Breast epithelium (tissue), 4 donors: ENCODE measurements at places on chromosomes 6 and 20. TPM values are rescaled to one million over a fixed set of nuclear protein-coding genes. Genes with fewer than 3 reads are reported as not detected.
A peak's percentile ranks its signal among the peaks of the same experiment; 100 is the strongest.

The TRIM40 gene
- not detected for total RNA-seq

The CLDN20 gene
- total RNA-seq, result not detected

DNA sequence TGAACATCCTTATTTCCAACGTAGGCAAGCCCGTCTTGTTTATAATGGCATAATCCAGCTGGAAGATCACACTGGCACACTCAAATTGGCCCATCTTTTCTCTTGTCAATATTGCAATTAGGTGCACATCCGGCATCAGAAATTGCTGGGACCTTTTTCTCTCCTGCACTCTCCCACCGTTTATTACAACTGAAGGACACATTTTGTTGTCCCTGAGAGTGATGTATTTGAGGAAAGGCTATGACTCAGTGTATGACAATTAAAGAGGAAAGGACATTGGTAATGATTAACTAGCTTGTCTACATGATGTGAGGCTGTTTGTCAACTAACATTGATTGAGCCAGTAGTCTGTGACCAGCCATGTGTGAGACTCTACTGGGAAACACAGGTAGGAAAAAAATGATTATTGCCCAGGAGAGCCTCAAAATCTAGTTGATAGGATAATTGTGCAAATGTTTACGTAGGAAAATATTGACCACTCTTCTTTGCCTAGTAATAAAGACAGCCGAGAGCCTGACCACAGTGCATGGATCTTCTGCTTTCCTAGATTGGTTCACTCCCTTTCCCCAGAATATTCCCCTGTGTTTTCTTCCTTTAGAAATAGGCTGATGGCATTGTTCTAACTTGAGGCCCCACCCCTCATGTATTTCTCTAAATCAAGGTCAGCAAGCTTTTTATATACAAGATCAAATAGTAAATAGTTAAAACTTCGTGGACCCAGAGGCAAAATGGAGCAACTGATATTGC is 230.0 kb upstream of the BTBD3 start:
- H3K4me1 ChIP-seq, result no peaks in the 10 kb centered on the region
- H3K27ac ChIP-seq, result no peak overlapping the region
- H3K4me3 ChIP-seq, result no peak overlapping the region
- no peak for DNase-seq
- H3K36me3 ChIP-seq, result no peaks in the 10 kb centered on the region

The SLC22A2 gene
- not detected for total RNA-seq

The TBXT gene
- total RNA-seq, result not detected

- DNase-seq, result no peak
- no peaks in the 10 kb centered on the region for H3K4me1 ChIP-seq
- no peak overlapping the region for H3K27ac ChIP-seq
- H3K36me3 ChIP-seq, result no peaks in the 10 kb centered on the region
- no peaks in the 10 kb centered on the region for H3K27me3 ChIP-seq
- no peak overlapping the region for H3K4me3 ChIP-seq
Observed at GRCh38 chr6:39879535-39879934, 54.7 kb downstream of the MOCS1 start.

DNA sequence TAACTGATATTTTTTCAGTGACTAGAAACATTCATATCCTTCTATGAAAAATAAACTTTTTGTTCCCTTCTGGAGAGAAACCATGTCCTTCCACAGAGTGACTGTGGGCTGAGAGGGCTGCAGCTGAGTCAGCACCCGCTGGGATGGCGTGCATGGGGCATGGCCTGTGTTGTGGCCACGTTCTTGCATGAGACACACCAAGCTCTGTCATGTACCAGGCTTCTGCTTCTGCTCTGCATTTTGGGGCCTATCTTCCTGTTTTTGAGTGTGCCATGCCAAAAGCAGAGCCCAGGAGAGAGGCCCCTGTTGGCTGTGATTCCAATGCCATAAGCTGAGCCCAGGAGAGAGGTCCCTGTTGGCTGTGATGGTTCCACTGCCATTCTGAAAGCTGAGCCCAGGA is 10.8 kb downstream of the APMAP start:
- H3K4me1 ChIP-seq, result no peaks in the 10 kb centered on the region
- no peaks in the 10 kb centered on the region for H3K27me3 ChIP-seq
- H3K36me3 ChIP-seq, result no peaks in the 10 kb centered on the region

The SEC23B gene
- 27.0 TPM for total RNA-seq

- DNase-seq, result no peak
- no peak overlapping the region for H3K4me3 ChIP-seq
- peak overlapping the region; percentile 25 for H3K27ac ChIP-seq
- no peaks in the 10 kb centered on the region for H3K36me3 ChIP-seq
- peaks cover 7% of the 10 kb centered on the region for H3K4me1 ChIP-seq
- H3K27me3 ChIP-seq, result no peaks in the 10 kb centered on the region
Observed at GRCh38 chr6:168649209-168649608, 208.2 kb downstream of the SMOC2 start.

The PDSS2 gene
- 6.9 TPM for total RNA-seq

GRCh38 chr6:109204511-109204910 is 109.2 kb downstream of the CEP57L1 start:
- H3K36me3 ChIP-seq, result no peaks in the 10 kb centered on the region
- no peaks in the 10 kb centered on the region for H3K27me3 ChIP-seq
- H3K4me3 ChIP-seq, result no peak overlapping the region
- DNase-seq, result no peak

DNA sequence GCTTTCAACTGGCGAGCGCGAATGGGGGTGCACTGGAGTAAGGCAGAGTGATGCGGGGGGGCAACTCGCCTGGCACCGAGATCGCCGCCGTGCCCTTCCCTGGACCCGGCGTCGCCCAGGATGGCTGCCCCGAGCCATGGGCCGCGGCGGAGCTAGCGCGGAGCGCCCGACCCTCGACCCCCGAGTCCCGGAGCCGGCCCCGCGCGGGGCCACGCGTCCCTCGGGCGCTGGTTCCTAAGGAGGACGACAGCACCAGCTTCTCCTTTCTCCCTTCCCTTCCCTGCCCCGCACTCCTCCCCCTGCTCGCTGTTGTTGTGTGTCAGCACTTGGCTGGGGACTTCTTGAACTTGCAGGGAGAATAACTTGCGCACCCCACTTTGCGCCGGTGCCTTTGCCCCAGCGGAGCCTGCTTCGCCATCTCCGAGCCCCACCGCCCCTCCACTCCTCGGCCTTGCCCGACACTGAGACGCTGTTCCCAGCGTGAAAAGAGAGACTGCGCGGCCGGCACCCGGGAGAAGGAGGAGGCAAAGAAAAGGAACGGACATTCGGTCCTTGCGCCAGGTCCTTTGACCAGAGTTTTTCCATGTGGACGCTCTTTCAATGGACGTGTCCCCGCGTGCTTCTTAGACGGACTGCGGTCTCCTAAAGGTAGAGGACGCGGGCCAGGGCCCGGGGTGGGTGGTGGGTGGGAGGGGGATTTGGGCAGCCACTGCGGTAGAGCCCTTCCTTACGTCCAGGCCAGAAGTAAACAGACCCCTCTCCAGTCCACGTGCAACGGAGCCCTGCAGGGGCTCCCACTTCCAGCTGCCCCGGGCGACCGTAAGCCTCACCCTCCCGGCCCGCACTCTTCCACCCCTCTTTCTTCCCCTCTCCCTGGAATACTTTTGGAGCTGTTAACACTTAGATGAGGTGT is 998 bp downstream of the BMP2 start:
- H3K27ac ChIP-seq, result peak overlapping the region; percentile 53
- H3K36me3 ChIP-seq, result no peaks in the 10 kb centered on the region
- no peaks in the 10 kb centered on the region for H3K4me1 ChIP-seq

- no peak for DNase-seq
- H3K4me3 ChIP-seq, result no peak overlapping the region
- no peaks in the 10 kb centered on the region for H3K36me3 ChIP-seq
- H3K27ac ChIP-seq, result no peak overlapping the region
- H3K27me3 ChIP-seq, result no peaks in the 10 kb centered on the region
Observed at GRCh38 chr6:132209351-132209750, 191.9 kb downstream of the MOXD1 start.

GRCh38 chr6:14826456-14826855 is 419.4 kb upstream of the JARID2 start:
- H3K36me3 ChIP-seq, result no peaks in the 10 kb centered on the region
- H3K27me3 ChIP-seq, result no peaks in the 10 kb centered on the region
- H3K4me1 ChIP-seq, result no peaks in the 10 kb centered on the region

DNA sequence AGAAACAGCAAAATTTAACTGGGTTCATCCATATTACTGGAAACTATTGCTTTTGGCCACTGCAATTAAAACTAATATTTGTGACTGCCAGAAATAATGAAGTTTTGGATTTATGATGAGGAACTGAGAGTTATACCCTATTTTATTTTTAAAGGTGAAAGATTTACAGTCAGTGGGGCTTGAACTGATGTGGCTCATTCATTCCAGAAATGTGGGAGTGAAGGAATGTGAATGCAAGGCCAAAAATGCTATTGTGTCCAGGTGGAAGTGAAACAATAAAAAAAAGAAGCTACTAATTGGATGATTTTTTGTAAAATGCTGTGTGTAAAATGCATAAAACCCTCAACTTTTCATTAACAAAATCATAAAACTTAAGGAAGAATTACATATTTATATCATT is 491.9 kb downstream of the COL12A1 start:
- no peaks in the 10 kb centered on the region for H3K4me1 ChIP-seq
- DNase-seq, result no peak
- H3K27ac ChIP-seq, result no peak overlapping the region
- H3K4me3 ChIP-seq, result no peak overlapping the region
- H3K27me3 ChIP-seq, result no peaks in the 10 kb centered on the region
- no peaks in the 10 kb centered on the region for H3K36me3 ChIP-seq

The CNR1 gene
- total RNA-seq, result 30.2 TPM

- no peaks in the 10 kb centered on the region for H3K36me3 ChIP-seq
- peak within 1 kb of the TSS; percentile 94 for H3K27ac ChIP-seq
- H3K4me1 ChIP-seq, result no peaks in the 10 kb centered on the region
- H3K4me3 ChIP-seq, result peak within 1 kb of the TSS; percentile 68
- DNase-seq, result peak; percentile 64
Observed at GRCh38 chr6:150865406-150866146, at the start of gene MTHFD1L. TSS of gene MTHFD1L (plus strand) at chr6:150865702. CDS start at chr6:150865823, 121 bp downstream.
